ENCODE measurements at places on chromosomes 3 and 15.

DNA sequence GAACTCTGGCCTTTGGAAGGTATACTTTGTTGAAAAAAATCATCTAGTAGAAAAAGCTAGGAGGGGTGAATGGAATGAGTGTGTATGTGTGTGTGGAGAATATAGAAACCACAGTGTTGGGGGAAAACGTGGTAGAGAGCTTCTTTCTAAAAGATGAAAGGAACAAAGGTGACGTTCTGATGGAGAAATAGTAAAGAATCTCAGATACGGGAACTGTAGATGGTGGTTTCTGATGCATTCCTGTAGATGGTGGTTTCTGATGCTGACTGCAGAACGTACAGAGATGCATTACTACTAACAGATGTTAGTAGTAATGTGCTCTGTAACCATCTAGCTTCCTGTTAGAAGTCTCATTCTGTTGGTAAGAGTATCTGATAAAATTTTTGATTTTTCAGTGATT is 60.2 kb downstream of the VPS8 start:
- no peak for DNase-seq

DNA sequence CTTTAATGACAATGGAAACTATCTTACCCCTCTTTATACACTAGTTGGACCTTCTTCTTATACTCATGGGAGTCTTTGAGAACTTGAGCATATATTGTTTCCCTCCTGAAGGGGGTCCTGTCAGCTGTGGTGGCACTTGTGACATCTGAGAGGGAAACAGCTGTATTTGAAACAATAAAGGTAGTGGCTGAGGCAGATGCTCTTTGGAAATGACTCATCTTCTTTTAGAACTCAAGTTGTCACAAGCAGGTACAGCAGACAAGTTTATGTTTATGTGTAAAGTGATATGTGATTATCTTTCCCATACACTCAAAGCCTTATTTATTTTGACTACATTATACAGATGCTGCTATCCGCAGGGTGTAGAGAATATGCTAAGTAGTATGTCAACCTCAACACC is 220.0 kb upstream of the GRM7 start:
- no peak for DNase-seq

GRCh38 chr3:183460081-183461055 is 31.9 kb upstream of the MCF2L2 start:
- no peak for DNase-seq

DNA sequence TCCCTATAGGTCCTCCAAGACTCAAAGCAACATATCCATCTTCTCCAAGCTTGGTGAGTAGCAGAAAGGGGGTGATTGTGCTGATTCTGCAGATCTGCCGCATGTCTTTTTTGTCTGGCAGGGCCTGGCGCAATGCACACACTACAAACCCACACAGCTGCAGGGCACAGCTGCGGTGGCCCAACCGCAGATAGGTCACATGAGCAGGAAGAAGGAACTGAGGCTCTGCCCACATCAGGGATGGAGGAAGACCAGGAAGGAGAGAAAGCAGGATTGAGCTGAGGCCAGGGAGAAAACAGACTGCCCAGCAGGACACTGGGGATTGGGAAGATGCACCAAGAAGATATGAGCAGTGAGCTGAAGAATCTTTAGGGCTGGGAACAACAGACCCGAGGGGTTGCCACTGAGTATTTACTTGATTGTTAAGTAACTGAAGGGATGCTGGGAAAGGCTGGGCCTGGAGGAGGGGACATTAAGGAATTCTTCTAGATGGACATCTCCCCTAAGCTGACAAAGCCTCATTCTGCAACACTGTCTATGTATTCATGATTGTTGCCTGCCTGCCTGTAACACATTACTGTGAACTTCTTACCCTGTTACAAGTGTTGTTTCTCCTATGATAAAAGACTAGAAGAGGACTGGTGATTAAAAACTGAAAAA is 126.7 kb downstream of the MYLK start:
- DNase-seq = no peak

GRCh38 chr3:180762866-180763265 is 83.6 kb upstream of the CCDC39 start:
- DNase-seq = no peak

- DNase-seq = no peak
Observed at GRCh38 chr3:51935886-51936755, 5.6 kb downstream of the RRP9 start.

- no peak for DNase-seq
Observed at GRCh38 chr3:22113453-22113852, 362.4 kb upstream of the ZNF385D start.

DNA sequence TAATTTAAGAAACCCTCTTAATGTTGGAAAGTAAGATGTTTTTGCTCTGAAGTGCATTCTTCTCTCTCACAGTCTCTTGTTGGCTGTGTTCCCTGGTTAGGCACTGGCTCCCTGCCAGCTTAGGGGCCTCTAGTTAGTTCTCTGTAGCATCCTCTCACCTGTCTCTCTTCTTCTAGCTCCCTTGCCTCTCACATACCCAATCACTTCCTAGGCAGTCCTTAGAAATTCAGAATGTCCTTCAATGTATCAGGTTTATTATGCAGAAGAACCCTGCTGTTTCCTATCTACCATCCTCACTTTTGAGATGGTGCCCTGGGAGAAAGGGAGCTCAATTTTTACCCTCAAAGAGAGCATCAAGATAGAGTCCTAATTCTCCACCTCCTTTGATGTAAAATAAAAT is 36.2 kb upstream of the CPNE4 start:
- DNase-seq = no peak

- DNase-seq = peak; percentile 92
Observed at GRCh38 chr3:52498137-52499054, 3.3 kb downstream of the STAB1 start.

DNA sequence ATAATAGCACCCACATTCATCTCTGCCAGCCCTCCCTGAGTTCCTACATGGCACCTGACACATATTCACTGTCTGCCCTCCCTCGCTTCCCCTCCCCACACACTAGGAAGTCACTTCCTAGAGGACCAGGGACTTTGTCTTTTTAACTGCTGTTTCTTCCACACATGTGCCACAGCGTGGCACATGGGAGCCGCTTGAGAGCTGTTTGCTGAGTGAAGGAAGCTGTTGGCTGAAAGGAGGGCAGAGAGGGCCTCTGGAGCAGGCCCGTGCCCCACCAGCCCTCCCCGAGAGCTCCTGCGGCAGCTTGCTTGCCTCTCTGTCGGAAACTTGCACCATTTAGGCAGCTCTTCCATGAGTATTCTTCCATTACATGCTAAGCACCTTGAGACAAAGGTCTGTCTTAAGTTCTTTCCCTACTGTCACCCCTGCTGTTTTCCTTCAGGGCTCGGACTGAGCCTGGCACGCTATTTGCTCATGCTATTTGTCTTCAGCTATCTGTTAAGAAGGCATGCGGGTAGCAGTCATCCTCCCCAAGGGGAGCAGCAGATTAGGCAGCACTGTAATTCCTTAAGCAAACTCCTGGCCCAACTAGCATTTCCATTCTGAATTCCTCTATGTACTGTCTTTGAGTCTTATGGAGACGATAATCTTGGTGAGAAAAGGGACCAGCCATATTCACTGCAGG is 72.2 kb downstream of the CACNA1D start:
- no peak for DNase-seq

GRCh38 chr15:55714064-55714463 is 28.9 kb downstream of the PRTG start:
- DNase-seq = no peak

- DNase-seq = no peak
Observed at GRCh38 chr3:130117933-130118332, 36.3 kb downstream of the ALG1L2 start.

DNA sequence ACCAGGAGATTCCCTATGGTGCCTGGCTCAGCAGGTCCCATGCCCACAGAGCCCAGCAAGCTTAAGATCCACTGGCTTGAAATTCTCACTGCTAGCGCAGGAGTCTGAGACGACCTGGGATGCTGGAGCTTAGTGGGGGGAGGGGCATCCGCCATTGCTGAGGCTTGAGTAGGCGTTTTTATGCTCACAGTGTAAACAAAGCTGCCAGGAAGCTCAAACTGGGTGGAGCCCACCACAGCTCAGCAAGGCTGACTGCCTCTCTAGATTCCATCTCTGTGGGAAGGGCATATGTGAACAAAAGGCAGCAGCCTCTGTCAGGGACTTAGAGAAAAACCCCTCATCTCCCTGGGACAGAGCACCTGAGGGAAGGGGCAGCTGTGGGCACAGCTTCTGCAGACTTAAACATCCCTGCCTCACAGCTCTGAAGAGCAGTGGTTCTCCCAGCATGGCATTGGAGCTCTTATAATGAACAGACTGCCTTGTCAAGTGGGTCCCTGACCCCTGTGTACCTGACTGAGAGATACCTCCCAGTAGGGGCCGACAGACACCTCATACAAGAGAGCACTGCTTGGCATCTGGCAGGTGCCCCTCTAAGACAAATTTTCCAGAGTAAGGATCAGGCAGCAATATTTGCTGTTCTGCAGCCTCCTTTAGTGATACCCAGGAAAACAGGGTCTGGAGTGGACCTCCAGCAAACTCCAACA is 231.5 kb upstream of the SETMAR start:
- no peak for DNase-seq

GRCh38 chr15:67091071-67091979 is 25.9 kb downstream of the SMAD3 start:
- peak; percentile 86 for DNase-seq

DNA sequence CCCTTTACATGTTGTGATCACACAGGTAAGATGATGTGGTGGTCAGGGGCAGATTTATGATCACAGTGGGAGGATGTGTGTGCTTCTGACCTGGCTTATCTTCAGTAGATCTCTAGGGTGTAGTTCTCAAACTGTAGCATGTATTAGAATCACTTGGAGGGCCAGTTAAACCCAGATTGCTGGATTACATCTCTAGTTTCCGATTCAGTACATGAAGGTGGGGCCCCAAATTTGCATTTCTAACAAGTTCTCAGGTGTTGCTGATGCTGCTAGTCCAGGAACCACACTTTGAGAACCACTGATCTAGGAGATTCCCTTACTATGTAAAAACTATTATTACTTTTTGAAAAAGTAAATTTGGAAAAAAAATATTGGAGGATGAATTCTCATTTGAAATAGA is 199.3 kb upstream of the GOLIM4 start:
- no peak for DNase-seq

DNA sequence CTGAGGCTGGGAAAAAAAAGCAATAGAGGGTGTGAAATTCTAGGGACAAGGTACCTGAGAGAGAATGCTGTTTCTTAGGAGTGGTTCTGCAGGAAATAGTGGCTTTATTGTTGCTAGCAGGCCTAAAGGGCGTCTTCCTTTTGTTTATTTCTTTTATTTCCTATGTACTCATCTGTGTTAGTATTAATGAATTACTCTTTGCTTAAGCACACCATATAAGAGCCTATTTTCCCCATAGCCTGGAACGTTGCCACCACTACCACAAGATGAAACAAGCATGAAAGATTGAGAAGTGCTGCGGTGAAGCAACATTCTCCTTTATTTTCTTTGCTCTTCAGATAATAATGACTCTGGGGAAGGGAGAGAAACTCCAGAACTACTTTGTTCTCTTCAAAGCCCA is 21.3 kb upstream of the GOLIM4 start:
- no peak for DNase-seq

DNA sequence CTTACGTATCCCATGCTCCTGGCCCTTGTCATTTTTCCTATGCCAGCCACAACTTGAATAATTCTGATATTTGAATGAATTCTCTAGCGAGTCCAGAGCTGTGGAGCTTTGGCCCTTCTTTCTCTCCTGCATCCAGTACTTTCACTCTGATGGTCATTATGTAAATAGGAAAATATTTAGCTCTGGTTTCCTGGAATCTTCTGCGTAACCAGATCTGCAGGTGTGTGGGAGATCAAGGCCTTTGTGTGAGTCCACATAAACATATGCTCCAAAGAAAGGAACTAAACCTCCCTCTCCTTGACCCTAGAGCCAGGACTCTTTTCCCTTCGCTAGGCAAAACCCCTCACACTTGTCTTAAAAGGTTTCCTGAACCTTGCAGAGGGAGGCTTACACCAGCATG is 132.5 kb upstream of the THBS1 start:
- DNase-seq = no peak

DNA sequence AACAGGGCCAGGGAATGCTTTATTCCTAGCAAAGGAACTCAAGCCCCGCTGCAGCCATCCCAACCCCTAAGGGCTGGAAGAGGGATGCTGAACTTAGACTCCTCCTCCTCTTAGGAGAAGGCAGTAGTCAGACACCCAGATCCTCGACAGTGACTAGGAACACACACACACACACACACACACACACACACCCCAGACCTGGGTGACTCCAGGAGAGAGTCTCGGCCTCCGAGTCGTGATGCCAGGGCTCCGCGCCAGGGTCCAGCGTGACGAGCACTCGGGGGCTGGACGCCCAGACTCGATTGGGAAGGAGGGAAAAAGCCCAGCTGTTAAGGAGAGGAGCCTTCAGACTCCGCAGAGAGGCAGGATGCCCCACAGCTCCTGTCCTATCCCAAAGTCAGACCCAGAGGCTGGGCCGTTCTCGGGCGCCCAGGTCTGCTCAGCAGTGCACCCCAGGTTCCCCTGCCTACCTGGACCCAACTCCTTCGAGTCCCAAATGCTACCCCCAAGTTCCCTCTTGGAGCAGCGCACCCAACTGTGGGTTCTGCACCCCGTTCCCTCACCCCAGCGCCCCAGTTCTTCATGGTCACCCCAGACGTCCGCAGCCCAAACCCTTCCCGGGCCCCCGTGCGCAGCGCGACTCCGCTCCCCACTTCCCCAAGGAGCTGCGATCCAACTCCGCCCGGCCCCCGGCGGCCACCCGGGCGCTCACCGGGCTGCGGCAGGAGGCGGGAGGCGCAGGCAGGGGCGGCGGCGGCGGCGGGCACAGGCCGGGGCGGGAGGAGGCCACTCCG is 421 bp downstream of the BMF start:
- no peak for DNase-seq

DNA sequence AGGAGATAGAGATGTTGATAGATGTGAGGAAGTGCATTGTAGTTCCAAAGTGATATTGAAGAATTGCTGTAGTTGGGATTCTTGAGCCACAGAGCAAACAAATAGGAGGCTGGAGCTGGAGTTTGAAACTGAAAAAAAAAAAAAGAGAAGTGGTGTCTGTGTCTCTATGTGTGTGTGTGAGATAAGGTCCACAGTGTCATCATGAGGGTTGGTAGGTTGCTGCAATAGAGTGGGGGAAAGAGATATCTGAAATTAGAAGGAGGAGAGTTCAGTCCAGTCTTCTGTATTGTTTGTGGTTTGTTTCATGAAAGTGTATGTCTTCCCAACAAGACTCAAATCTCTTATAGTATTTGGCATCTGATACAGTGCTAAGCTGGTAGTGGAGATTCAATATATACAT is 37.3 kb upstream of the CACNA1D start:
- peak; percentile 60 for DNase-seq

Data from GDM1 (cell line).